CD4-positive, alpha-beta T cell treated with Interleukin-6 at 100 ng/mL for 8 hours (primary cell): ENCODE measurements at places on chromosomes 3 and 15.

DNA sequence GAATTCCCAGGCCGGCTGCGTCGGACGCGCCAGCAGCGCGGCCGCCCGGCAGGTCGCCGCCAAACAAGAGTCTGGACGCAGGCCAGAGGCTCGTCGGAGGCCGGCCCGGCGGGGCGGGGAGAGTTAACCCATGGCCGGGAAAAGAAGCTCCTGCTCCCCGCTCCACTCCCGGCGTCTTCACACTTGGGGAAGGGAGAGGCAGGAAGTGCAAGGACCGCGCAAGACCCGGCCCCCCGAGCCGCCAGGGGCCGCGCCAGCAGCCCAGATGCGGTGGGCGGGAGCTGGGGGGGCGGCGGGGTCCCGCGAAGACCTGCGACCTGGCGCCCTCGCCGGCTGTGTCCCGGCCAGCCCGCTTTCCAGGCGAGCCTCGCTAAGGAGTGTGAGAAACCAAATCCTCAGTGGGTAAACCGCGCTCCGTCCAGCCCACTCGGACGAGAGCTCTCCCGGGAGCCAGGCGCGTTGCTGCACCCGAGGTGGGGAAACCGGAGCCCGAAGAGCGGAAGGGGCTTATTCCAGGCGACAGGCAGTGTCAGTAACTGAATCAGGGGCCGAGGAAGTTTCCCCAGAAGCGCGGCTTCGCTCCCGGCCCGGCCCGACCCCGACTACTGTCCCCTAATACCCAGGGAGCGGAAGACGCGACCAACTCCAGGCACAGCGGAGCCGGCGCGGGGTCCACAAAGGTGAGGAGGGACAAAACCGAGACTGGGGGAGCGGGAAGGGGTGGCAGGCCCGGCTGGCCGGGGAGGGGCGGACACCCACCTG is 721 bp downstream of the ADAMTS7 start:
- DNase-seq = no peak

DNA sequence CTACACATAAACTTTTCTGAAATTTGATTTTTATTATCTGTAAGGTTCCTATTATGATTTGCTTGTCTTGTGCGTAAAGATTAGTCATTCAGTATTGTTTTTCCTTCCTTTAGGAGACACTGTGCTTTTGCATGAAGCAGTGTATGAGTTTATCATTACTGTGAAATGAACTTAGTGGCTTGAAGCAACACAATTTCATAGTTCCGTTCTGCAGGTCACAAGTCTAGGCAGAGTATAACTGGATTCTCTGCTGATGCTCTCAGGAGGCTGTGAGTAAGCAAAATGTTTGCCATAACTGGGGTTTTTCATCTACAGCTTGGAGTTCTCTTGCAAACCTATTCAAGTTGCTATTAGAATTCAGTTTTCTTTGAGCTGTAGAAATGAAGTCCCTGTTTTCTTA is 1136.1 kb downstream of the OTOL1 start:
- no peak for DNase-seq

DNA sequence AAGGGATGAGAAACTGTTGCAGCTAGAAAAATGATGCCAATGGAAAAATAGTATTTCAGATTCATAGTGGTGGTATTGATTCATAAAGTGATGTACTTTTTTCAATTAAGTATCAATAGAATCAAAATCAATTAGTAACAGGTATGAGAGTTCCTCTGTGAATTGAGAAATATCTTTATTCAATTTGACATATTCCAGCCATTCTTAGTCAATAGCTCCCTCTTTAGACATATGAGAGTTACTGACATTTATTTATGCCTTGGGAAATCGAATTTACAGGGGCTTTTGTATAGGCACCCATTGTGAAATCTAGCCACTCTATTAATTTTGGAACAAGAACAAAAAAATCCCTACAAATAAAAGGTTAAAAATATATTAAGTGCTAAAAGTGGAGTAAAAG is 386.9 kb upstream of the CNTN3 start:
- DNase-seq = no peak

DNA sequence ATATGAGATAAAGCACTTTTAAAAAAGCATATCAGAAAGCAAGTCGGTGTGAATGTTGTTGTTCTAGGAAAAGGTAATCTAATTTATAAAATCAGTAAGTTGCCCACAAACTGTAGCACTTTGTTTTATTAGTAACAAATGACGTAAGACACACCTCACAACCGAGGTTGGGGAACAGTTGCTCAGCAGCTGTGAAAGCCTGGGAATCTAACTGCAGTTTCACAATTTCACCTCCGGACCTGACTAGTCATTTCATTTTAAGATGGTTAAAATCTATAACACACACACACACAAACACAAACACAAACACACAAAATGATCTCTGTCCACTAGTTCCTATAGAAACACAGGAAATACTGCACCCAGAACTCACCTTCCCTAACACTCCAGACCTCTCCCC is 406.7 kb upstream of the NR2F2 start:
- no peak for DNase-seq

GRCh38 chr3:52428151-52429005 is 16.5 kb downstream of the SEMA3G start:
- peak; percentile 17 for DNase-seq

DNA sequence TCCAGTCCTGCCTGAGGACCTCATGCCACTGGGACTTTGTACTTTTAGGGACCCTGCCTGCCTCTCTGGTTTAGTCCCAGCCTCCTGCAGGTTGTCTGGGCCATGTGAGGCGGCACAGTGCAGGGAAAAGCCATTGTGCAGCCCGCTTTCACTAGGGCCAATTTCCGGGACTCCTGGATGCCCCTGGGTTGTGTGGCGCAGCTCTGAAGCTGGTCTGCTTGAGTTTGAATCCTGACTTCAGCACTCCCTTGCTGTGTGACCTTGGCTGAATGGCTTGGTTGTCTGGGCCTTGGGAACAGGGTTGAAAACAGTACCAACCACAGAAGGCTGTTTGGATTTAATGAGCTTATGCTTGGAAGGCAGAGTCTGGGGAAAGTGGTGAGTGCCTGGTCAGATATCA is 8.3 kb downstream of the TEX264 start:
- no peak for DNase-seq

- DNase-seq = no peak
Measured at GRCh38 chr15:90500171-90500570, 29.6 kb upstream of the CRTC3 start.

- DNase-seq = no peak
Measured at GRCh38 chr3:71876135-71877105, 91.5 kb upstream of the PROK2 start.

- DNase-seq = no peak
Measured at GRCh38 chr3:127368186-127369032, 80.6 kb upstream of the PRR20G start.

- DNase-seq = no peak
Measured at GRCh38 chr3:105406268-105406667, 39.6 kb downstream of the ALCAM start.

GRCh38 chr3:31391150-31391549 is 141.6 kb upstream of the STT3B start:
- no peak for DNase-seq

DNA sequence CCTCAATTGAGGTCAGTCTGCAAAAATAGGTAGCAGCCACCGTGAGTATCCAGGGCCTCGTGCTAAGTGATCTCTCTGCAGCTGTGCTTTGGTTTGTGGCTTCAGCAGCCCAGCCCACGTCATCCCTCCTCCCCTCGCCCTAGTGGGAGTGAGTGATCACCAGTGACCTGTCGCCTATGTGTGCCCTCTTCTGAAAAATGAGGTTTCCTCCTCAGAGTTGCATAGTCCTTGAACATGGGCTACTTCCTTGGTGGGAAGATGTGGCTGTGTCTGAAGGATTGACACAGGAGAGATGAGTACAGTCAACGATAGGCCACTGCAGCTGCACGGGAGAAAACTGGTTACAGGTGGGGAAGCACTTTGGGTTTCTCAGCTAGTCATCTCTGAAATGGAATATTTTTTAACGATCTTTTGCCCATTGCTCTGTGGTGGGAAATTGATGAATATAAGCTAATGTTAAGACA is 144.8 kb upstream of the BHLHE40 start:
- DNase-seq = peak; percentile 74

GRCh38 chr15:41734079-41734478 is 40.2 kb upstream of the MAPKBP1 start:
- no peak for DNase-seq

GRCh38 chr3:185537369-185537970 is 14.9 kb downstream of the LIPH start:
- DNase-seq = peak; percentile 4

DNA sequence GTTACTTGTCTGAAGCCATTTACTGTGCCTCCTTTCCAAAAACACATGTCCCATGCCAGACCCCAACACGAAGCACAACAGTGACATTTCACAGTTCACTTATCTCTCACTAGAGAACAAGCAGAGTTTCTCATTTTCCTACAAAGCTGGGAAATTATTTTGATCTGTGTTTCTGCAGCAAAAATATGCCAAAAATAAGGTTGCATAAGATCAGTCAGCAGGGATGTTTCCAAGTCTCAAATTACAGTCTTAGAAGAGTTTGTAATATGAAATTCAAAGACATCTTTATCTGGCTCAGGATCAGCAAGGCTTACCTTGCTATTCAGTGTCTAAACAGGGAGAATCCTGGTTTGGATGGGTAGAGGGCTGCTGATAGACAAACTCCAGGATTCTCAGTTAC is 75.5 kb downstream of the GJD2 start:
- DNase-seq = no peak

GRCh38 chr3:12931273-12931905 is 90.0 kb upstream of the RPL32 start:
- no peak for DNase-seq

DNA sequence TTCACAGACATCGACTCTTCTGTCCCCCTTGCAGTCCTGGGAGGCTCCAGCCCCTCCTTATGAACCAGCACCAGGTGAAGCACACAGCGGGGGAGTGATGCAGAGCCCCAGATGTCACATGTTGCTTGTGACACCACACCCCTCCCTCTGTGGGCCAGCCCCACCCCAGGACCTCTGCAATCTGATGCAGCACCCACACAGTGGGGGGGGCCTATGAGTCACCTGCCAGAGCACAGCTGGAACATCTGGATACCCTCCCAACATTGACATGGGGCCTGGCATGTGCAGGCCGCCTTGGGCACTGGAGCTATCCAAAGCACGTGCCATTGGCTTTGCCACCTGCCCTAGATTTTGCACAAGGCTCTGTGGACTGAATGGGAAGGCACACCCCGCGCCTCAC is 70.5 kb downstream of the FEM1B start:
- DNase-seq = no peak

- DNase-seq = no peak
Measured at GRCh38 chr3:117130222-117130621, 420.6 kb downstream of the TUSC7 start.

GRCh38 chr3:124783696-124784095 is 53.4 kb downstream of the UMPS start:
- DNase-seq = no peak

GRCh38 chr3:57150113-57150581 is 15.0 kb downstream of the IL17RD start:
- DNase-seq = no peak

DNA sequence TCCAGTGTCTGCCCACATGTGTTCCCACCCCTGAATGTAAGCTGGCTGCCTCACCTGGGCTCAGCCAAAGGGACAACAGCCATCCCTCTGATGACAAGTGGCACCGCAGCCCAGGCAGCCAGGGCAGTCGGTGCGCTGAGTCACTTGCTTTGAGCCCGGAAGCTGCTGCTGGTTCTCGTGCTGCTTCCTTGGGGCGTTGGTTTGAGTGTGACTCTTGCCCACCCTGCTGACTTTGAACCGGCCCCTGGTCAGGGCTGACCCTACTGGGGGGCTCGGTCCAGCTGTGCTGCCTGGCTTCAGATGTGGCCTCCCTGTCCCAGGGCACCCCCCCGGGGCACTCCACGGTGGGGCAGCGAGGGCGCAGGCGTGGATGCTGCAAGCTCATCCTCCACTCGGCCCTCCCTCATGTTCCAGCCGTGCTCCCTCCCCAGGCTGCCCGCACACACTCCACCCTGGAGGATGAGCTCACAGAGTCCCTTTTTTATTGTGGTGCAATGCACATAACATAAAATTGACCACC is 62.1 kb downstream of the EFCAB12 start:
- no peak for DNase-seq

DNA sequence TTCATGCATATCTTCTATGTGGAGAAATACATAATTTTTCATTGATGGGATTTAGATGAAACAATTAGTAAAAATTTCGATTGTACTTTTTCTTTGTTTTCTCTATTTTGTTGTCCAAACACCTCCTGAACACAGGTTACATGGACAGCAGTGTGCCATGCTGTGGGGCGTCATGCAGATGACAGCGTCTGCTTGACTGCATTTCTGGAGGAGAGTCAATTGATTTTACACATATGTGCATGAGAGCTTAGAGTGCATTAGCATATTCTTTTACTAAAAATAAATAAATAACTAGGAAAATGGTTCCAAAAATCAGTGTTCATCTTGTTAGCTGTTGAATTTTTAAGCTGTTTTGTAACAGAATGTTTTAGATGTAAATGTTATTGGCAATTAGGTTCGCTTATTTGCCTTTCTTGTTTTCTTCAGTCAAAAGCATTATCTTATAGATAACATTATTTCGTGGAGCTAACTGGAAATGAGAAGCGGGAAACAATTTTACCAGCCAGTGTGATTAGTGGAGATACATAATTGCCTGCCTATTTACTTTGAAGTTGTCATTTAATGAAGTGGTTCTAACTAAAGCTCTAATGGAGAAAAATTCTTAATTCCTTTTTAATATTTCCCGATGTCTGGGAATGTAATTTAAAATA is 82.7 kb upstream of the VGLL3 start:
- DNase-seq = no peak

GRCh38 chr3:123122525-123123315 is 55.9 kb downstream of the PDIA5 start:
- DNase-seq = no peak

- no peak for DNase-seq
Measured at GRCh38 chr3:90062631-90063200, 955.3 kb downstream of the EPHA3 start.

DNA sequence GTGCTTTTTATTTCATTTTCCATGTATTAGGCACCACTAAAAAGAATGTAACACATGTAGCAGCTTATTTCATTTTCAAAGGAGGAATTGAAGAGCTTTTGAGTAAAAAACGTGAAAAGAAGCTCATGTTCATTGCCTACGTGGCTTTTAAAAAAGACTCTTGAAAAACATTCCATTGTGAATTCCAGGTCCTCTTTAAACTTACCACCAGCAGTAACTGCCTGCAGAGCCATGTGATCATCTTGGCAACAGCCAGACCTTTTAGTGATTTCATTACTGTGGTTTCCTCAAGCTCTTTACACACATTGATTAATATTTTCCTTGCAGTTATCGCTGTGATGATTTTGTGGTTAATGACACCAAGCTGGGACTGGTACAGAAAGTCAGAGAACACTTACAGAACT is 43.8 kb upstream of the FBXL22 start:
- DNase-seq = peak; percentile 4

DNA sequence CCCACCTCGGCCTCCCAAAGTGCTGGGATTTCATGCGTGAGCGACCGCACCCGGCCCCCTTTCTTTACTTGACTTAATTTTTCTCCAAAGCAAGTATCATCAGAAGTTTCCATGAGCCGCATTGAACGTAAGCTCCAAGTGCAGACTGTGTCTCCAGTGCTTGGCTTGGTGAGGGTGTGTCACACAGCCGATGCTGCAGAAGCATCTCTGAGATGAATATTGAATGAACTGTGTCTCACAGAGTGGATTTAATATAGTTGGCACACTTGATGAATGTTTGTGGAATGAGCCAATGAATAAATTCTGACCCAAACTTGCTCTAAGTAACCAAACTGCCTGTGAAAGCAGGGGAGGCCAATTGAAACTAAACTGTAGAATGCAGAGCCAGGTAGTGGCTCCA is 159.4 kb upstream of the KBTBD8 start:
- no peak for DNase-seq

GRCh38 chr3:66394753-66395249 is 106.0 kb downstream of the LRIG1 start:
- DNase-seq = no peak

- DNase-seq = no peak
Measured at GRCh38 chr3:116473602-116474001, 28.3 kb upstream of the LSAMP start.
